Activated naive CD4-positive, alpha-beta T cell treated with anti-CD3 and anti-CD28 coated beads for 36 hours (primary cell): ENCODE measurements at places on chromosomes 5 and 9. TPM values are rescaled to one million over a fixed set of nuclear protein-coding genes. Genes with fewer than 3 reads are reported as not detected.

- H3K36me3 ChIP-seq, result no peaks in the 10 kb centered on the region
- no peak for DNase-seq
- H3K27ac ChIP-seq, result no peak overlapping the region
- H3K4me1 ChIP-seq, result no peaks in the 10 kb centered on the region
- H3K4me3 ChIP-seq, result no peak overlapping the region
These were observed 25.3 kb upstream of the SLC1A3 start for GRCh38 chr5:36581070-36581469.

ANKRD33B gene
- total RNA-seq, result 2.5 TPM

GRCh38 chr5:174589599-174589998, 134.8 kb upstream of the MSX2 start:
- no peaks in the 10 kb centered on the region for H3K4me1 ChIP-seq
- no peak overlapping the region for H3K4me3 ChIP-seq
- no peak for DNase-seq
- peaks cover 2% of the 10 kb centered on the region for H3K36me3 ChIP-seq

IFNB1 gene
- total RNA-seq, result 0.57 TPM

DNA sequence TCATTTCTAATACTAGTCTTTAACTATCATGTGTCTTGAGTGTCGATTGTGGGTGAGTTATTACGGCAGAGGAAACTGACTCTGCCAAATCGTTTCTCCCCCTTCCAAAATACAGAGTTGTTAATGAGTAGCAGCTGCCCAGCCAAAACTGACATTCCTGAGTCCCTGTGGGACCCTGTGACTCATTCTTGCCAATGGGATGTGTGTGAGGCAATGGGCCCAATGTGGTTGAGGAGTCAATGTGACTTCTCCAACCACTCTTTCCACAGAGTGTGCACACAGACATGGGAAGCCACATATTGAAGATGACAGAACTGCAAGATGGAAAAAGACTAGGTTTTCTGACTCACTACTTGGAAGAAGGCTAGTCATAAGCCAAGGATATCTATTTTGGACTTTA, 434.7 kb downstream of the DTWD2 start:
- H3K4me3 ChIP-seq, result no peak overlapping the region
- H3K27me3 ChIP-seq, result no peaks in the 10 kb centered on the region
- H3K4me1 ChIP-seq, result no peaks in the 10 kb centered on the region
- no peak overlapping the region for H3K27ac ChIP-seq
- DNase-seq, result no peak

DNA sequence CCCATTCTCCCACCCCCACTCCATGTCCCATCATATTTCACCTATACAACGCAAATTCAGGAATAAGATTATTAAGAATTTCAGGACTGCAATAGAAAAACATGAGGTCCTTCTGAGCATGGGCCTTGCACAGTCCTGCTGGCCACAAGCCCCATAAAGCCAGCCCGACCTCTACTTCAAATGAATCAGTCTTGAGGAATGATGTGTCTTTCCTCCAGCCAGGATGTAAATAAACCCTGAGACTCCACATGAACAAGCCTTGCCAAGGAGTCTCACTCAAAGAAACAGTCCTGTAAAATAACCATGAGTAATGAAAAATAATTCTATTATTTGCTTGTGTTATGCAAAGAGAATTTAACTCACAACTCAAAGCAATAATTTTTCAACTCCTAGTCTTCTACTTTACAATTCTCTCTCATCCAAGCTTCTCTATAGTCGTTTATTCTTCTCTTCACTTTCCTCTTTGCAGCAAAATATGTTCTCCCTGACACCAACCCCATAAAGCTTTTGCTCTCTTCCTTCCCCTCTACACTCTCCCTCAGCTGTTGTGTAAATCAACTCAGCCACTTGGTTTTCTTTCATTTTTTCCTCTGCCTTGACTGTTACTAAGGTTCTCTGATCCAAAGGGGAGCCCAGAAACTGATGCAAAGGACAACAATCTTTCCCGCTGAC, 140.1 kb upstream of the MOCS2 start:
- peaks cover 4% of the 10 kb centered on the region for H3K27me3 ChIP-seq
- no peak for DNase-seq
- no peak overlapping the region for H3K4me3 ChIP-seq
- no peaks in the 10 kb centered on the region for H3K36me3 ChIP-seq
- H3K27ac ChIP-seq, result no peak overlapping the region
- H3K4me1 ChIP-seq, result no peaks in the 10 kb centered on the region

GRCh38 chr5:134246771-134247427, 21.0 kb upstream of the PPP2CA start:
- no peaks in the 10 kb centered on the region for H3K4me1 ChIP-seq
- no peak overlapping the region for H3K4me3 ChIP-seq
- no peaks in the 10 kb centered on the region for H3K36me3 ChIP-seq
- no peaks in the 10 kb centered on the region for H3K27me3 ChIP-seq

- no peak overlapping the region for H3K4me3 ChIP-seq
- H3K27me3 ChIP-seq, result no peaks in the 10 kb centered on the region
- no peak overlapping the region for H3K27ac ChIP-seq
- peaks cover 2% of the 10 kb centered on the region for H3K36me3 ChIP-seq
These were observed 22.5 kb downstream of the PCSK5 start for GRCh38 chr9:75912951-75913350.

GRCh38 chr9:75265525-75265972, 177.2 kb downstream of the OSTF1 start:
- no peaks in the 10 kb centered on the region for H3K36me3 ChIP-seq
- H3K27me3 ChIP-seq, result no peaks in the 10 kb centered on the region
- no peak overlapping the region for H3K27ac ChIP-seq
- H3K4me3 ChIP-seq, result no peak overlapping the region

DNA sequence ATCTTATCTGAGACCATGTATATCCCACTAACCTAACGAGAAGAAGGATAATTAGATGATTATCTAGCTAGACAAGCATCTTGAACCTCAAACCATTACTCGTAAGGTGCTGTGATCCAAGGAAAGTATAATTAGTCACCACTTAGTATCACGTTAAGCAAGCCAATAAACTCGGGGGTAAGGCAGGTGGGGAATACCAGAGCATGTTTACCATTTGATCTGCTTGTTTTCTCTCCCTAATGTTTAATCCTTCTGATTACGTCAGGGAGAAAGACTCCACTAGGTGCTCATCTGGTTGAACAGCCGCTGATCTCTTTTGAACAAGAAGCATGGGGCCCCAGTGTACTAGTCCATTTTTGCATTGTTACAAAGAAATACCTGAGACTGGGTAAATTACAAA, 69.9 kb upstream of the SLC1A1 start:
- H3K27ac ChIP-seq, result no peak overlapping the region
- no peak for DNase-seq
- no peaks in the 10 kb centered on the region for H3K36me3 ChIP-seq
- H3K4me1 ChIP-seq, result peaks cover 12% of the 10 kb centered on the region

- H3K4me3 ChIP-seq, result no peak overlapping the region
- H3K36me3 ChIP-seq, result no peaks in the 10 kb centered on the region
- no peak for DNase-seq
- H3K4me1 ChIP-seq, result no peaks in the 10 kb centered on the region
These were observed 174.0 kb downstream of the NR2F1-AS1 start for GRCh38 chr5:93406971-93407401.

DNA sequence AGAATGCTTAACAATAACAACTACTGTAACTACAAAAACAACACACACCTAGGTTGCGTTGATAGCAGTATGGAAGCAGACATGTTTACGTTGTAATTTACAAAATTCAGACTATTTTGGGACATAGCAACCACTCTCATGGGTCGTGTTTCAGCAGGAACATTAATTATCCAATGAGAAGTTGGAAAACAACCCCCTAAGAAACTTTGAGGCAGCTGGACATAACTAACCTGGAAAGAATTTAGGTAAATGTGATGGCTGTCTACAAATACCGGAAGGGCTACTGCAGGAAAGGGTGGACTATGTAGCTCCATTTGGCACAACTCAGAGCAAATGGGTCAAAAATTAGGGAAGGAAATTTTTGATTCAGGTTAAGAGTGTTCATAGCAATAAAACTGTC, 409.3 kb downstream of the ADGRV1 start:
- no peak for DNase-seq
- peaks cover 39% of the 10 kb centered on the region for H3K27me3 ChIP-seq
- H3K36me3 ChIP-seq, result no peaks in the 10 kb centered on the region

- no peaks in the 10 kb centered on the region for H3K27me3 ChIP-seq
- H3K36me3 ChIP-seq, result no peaks in the 10 kb centered on the region
- H3K27ac ChIP-seq, result no peak overlapping the region
- peaks cover 5% of the 10 kb centered on the region for H3K4me1 ChIP-seq
These were observed 35.4 kb upstream of the GNPDA1 start for GRCh38 chr5:142048272-142048671.

CD72 gene
- 2.9 TPM for total RNA-seq

CDX1 gene
- total RNA-seq, result not detected

TAF11L14 gene
- total RNA-seq, result not detected

LCN9 gene
- total RNA-seq, result not detected

DNA sequence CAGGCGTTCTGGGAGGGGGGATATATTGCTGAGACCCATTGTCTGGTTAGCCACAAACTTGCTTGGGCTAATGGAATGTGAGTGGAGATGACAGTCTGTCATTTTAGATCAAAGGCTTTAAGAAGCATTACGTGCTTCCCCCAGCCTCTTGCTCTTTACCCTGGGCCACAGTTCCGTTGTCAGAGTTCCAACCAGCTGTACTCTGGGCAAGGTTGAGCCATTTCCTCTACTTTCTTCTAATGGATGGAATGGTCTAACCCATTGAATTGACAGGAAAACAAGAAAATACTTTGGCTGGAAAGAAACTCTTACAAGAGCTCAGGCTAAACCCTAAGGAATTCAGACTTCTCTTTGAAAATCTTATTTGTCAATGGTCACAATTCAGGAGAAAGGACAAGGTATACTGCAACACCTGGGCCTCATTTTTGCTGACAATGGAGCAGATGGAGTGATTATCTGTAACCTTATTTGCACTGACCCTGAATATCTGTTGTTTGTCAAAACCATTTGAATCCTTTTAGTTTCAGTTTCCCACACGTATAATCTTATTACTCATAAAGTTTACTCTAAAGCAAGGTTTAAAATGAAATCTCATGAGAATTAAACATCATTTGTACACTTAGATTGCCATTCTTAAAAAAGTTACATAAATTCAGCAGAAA, 231.4 kb downstream of the PDE4D start:
- no peak overlapping the region for H3K27ac ChIP-seq
- H3K4me1 ChIP-seq, result peaks cover 5% of the 10 kb centered on the region
- no peaks in the 10 kb centered on the region for H3K27me3 ChIP-seq
- DNase-seq, result no peak
- H3K36me3 ChIP-seq, result no peaks in the 10 kb centered on the region
- H3K4me3 ChIP-seq, result no peak overlapping the region

GRCh38 chr5:83392766-83393503, 78.6 kb upstream of the VCAN start:
- no peak overlapping the region for H3K27ac ChIP-seq
- DNase-seq, result no peak
- H3K36me3 ChIP-seq, result no peaks in the 10 kb centered on the region

NXNL2 gene
- not detected for total RNA-seq

JAKMIP2 gene
- 0.17 TPM for total RNA-seq

DNA sequence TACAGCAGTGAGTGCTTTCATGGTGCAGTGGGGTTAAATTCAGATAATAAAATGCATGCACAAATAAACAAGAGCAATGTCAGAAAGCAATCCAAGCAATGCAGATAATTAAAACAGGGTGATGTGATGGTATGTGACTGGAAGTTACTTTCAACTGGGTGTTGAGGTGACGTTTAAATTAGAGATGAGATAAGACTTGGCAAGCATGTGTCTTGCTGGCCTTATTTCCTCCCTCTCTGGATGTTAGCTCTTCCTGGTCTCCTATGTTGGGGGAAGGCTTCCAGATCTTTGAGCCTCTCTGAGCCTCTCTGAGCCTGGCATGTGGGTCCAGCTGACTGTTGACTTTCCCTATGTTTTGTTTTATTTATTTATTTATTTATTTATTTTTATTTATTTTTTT, 54.4 kb downstream of the DOCK2 start:
- H3K36me3 ChIP-seq, result peaks cover 35% of the 10 kb centered on the region
- H3K4me3 ChIP-seq, result no peak overlapping the region
- H3K27me3 ChIP-seq, result no peaks in the 10 kb centered on the region
- peaks cover 5% of the 10 kb centered on the region for H3K4me1 ChIP-seq

- H3K36me3 ChIP-seq, result peaks cover 37% of the 10 kb centered on the region
- no peak for DNase-seq
- no peaks in the 10 kb centered on the region for H3K27me3 ChIP-seq
- peaks cover 14% of the 10 kb centered on the region for H3K4me1 ChIP-seq
These were observed 154.5 kb downstream of the CWC27 start for GRCh38 chr5:64923151-64923685.

DNA sequence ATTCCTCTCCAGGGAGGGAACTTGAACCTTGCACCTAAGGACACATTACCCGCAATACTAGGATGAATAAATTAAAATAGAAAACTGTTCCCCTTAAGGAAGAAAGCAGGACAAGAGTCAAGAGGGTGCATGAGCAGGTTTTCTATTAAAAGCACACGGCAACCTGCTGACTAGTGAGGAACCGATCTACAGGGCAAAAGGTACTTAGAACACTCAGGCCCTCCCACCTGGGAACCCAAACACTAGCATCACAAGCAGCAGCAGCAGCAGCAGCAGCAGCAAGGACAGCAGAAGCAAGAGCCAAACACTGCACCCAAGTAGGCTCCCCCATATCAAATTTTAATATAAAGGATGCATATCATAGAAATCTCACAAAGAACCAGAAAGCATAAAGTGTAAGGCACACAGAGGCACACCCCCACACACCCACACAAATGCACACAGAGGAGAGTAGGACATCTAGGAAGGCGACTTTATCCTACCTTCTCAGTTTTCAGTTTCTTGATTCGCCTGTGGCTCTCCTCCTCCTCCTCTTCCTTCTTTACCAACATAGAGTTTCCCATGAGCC, 2.8 kb downstream of the ZNF608 start:
- no peak overlapping the region for H3K27ac ChIP-seq
- no peak overlapping the region for H3K4me3 ChIP-seq
- DNase-seq, result no peak
- peaks cover 34% of the 10 kb centered on the region for H3K27me3 ChIP-seq

DNA sequence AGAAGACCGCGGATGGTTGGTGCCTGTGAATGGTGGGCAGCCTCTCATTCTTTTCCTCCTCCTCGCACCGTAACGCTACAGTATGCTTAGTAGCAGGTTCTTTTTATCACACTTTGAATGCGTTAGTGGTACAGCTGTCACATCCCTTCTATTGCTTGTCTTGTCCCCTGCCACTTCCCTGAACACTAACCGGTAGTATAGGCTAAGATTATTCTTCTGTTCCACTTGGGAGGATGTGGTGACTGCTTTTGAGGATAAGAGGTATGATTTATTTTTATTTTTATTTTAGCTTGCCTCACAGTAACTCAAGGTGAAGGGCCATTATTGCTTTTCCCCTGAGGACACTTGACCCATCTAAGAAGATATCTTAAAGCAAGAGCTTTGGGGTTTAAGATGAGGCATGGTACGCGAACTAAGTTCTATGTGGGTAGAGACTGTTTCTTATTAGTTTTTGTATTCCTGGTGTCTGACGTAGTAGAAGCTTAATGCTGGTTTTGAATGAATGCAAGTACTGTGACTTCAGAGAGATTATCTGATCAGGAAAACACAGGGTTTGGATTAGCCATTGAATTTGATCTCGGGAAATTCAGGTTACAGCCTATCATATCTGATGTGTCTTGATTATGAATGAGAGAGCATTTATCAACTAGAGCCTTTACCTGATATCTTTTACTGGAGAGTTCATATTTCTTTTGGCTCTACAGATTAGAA, 951 bp downstream of the UNC13B start:
- peaks cover 3% of the 10 kb centered on the region for H3K27me3 ChIP-seq
- H3K4me3 ChIP-seq, result peak overlapping the region; percentile 88
- no peak for DNase-seq
- no peaks in the 10 kb centered on the region for H3K36me3 ChIP-seq
- peaks cover 25% of the 10 kb centered on the region for H3K4me1 ChIP-seq

NMUR2 gene
- not detected for total RNA-seq

- peaks cover 4% of the 10 kb centered on the region for H3K36me3 ChIP-seq
- H3K4me3 ChIP-seq, result no peak overlapping the region
- no peaks in the 10 kb centered on the region for H3K27me3 ChIP-seq
- no peaks in the 10 kb centered on the region for H3K4me1 ChIP-seq
- DNase-seq, result peak; percentile 39
These were observed 160.9 kb upstream of the SLC30A5 start for GRCh38 chr5:68932830-68933434.
